ENCODE measurements at places on chromosomes 3 and 15.
A peak's percentile ranks its signal among the peaks of the same experiment; 100 is the strongest.

- no peak for DNase-seq
Observed at GRCh38 chr3:99681512-99681911, 43.1 kb downstream of the COL8A1 start.

DNA sequence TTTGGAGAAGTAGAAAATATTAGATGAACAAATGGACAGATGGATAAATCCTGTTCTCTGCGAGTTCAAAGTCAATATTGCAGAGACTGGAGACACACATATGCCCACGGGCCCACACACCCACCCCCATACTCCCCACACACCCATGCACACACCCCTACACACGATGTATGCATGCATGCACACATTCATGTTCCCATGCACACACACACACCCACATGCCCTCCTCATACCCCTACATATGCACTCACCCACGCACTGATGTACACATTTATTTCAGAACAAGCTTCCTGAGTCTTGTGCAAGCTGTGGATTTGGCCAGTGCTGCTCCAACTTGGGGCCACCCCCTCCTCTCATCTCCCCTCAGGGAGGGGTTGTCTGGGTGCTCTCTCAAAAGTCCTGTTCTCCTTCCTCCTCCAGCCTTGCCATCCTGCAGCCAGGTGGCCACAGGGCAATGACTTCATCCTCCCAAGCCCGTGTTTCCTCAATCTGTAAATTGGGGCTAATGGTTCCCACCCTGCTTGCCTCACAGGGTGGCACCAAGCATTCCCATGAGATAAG is 16.4 kb downstream of the MAPKAPK3 start:
- DNase-seq: no peak

- DNase-seq: no peak
Observed at GRCh38 chr3:185737740-185738680, 86.8 kb downstream of the IGF2BP2 start.

DNA sequence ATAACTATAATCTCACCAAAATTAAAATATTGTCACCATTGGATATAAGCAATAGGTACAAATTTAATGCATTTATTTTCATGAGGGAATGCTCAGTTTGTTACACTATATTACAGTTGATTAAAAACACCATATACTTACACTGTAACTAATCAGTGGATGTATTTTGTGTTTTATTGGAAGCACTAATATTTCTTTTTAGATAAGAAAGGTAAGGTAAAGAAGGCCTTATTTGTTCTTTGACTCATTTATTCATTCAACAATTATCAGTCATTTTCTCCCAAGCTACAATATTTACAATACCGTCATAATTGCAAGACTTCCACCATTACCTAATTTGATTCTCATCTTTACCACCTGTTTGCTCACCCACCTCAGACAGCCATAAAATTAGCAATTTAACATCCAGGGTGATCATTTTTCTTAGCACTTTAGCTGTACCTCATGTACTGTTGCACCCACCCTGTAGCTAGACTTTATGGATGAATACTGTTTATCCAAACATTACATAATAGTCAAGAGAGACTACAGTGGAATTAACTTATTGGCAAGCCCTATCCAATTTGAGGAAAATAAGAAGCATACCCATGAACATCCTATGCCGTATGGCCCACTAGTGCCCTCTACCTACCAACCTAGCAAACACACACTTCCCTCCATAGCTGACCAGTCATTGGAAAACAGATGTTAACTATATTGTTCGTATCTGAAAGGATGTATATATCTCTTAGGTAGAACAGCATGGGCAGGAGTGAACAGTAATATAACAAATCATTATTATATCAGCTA is 229.6 kb downstream of the BBX start:
- no peak for DNase-seq

- DNase-seq: no peak
Observed at GRCh38 chr15:32851572-32851971, 133.8 kb downstream of the GREM1 start.

DNA sequence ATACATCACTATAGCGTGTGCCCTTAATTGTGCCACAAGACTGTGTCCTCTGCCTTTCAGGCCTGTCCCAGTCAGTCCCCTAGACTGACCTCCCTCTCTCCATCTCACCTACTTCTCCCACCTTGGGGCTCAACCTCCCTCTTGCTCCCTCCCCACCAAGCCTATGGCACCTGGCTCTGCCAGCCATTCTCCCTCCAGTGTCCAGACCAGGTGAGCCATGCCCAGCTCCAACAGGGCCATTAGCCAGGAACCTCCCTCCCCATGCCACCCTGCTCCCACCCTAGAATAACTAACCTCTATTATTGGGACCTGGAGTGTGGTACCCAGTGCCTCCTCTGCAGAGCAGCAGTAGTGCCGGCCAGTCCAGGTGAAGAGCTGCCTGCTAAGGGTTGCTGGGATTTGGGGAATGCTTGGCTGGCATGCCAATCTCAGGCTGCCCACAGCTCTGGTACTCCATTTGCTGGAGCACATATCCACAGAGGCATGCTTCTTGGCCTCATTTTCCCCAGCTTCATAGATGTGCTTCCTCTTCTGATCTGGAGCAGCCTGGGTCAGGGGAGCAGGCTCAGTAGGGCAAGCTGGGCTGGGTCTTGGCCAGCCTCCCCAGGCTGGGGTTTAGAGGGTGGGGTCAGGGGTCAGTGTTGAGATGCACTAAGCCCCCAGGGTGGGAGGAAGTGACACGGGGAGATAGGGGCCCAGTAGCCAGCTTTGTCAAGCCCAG is 38.8 kb downstream of the SAXO2 start:
- no peak for DNase-seq

- peak; percentile 74 for DNase-seq
Observed at GRCh38 chr3:64209866-64210621, 15.2 kb downstream of the PRICKLE2 start.

GRCh38 chr15:88949734-88950400 is 36.7 kb upstream of the MFGE8 start:
- no peak for DNase-seq

Data from stomach (tissue), 19 donors.